ENCODE measurements at places on chromosomes 2 and 18.

GRCh38 chr18:54882318-54882717 is 54.0 kb downstream of the RAB27B start:
- no peak for DNase-seq

DNA sequence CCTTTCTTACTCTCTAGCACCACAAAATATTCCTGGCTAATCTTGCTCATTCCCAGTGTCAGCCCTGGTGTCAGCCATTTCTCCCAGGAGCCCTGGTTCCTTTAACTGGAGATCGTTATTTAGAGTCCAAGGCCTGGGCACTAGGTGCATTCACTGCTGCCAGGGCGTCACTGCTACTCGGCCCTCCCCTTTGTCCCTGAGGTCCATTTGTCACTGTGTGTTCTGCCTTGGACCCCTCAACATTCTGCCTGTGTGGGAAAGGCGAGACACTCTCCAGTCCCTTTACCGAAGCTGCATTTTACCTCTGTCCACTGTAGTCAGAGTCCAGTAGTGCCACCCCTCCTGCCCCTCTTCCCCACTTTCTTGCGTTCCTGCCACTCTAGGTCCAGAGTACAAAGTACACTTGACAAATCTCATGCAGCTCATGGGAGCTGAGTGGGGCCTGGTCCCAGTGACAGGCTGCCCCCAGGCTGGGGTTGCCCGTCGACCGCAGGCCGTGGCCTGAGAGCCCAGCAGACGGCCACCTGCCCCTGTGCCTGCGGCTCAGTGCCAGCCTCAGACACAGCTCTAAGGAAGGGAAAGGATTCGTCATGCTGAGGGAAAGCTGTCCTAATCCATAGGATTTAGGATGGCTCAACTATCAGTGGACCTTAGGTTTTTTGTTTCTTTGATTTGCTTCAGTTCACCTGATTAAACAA is 52.1 kb downstream of the COPS8 start:
- DNase-seq: no peak

DNA sequence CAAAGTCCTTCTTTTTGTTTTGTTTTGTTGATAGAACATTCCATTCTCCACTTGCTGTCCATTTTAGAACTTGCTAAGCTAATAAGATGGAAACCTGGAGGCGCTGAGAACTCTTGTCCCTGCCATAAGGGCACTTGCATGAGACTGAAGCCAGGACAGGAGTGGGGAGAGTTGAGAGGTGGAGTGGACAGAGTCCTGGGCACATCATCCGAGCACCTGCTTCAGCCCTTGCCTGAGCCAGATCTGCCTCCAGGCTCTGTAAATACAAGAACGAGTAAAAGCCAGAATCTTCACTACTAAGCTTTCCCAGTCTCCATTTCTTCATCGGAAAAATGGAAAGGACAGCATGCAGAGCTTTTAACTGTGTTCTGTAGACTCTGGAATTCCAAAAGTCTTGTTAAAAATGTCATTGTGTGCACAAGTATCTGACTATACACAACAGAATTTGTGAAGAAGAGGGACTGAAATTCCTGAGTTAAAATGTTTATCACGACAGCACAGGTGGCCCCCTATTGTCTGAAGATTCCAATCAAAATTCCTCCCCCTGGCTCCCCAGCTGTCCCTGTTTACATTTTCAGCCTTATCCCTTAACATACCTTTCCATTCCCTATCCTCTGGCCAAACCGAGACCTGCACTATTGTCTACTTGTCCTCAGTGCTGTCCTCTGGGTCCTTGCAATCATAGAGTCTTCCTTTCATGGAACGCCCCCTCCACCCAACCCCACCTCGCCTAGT is 498.2 kb upstream of the TNP1 start:
- DNase-seq: no peak

DNA sequence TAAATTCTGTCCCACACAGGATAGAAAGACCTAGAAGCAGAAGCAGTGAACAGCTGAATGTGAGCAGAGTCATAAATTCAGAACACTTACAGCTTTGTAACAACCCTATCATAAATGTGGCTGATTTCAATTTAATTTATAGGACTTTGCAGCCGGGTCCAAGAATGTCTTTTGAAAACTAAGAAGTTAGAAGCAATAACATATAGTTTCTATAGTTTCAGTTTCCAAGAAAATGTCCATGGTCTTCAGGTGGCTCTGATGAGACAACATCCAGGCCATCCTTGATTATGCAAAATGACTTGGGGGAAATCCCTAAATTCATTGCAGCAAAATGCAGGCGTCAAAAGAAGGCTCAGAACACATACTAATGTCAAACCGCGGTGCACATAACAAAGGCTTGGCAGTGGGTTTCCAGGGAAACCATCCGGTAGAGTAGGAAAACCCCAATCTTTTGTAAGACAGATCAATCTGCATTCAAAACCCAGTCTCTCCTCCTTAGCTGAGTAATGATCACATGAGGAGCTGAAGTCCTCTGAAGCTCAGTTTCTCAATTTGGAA is 442.2 kb upstream of the ID2 start:
- no peak for DNase-seq

GRCh38 chr2:181943411-181944124 is 42.1 kb upstream of the PPP1R1C start:
- DNase-seq: no peak

DNA sequence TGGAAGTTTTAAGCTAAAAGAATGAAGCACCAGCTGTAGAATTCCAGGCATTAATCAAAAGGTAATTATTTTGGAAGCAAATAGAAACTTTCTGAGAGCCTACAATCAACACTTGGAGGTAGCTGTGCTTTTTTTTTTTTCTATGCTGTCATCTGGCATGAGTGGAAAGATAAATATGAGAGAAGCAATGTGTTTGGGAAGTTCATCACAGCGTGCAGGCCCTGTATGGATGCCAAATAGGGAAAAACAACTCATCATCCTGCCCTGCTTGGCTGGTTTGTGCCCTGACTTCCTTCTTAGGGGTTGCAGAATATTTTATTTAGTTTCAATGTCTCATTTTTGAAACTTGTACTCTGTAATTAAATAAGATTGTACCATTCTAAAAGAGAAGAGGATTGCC is 437.4 kb downstream of the PIK3C3 start:
- no peak for DNase-seq

GRCh38 chr2:64697297-64698176 is 43.8 kb upstream of the SERTAD2 start:
- DNase-seq: no peak

DNA sequence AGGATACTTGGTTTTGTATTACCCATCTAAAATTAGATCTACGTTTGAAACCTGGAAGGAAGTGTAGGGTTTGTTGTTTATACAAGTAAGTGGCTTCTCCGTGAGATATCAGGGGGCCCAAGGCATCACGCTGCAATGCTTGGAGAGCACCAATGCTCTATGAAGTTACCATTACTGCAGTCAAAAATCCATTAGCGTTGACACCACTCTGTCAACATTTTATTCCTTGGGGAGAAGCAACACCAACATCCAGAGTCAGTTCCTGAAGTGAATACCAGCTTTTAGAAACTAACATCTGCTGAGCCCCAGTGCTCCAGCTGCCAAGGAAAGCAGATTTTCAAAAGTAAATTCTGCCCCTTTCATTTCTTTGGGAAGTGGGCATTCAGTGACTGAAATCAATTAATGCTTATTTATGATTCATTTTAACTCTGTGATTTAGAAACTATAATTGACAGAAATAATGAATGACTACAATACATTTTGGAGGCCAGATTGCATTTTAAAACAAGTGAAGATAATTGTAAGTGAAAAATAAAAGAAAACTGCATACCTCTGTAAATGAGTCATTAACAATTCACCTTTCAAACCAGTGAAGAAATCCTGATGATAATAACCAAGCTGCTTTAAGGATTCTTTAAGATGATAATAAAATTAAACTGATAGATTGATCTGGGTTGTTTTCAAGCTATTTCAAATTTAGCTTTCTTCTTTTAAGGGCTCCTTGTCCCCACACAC is 30.5 kb downstream of the LRP1B start:
- DNase-seq: no peak

DNA sequence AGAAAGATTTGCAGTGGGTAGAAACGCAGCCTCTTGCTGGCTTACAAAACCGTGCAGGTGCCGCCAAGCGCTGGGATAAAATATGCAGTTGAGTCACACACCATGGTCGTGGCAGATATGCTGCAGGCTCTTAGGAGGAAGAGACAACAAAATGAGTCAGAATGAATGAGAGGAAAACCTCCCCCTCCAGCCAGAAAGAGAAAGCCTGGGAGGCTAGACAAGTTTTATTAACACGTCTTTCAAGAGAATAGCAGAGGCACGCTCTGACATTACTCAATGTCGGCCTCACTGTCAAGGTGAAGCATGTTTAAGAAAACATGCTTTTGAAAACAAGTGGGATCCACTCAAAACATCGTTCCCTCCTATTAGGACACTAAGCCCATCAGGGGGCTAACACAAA is 37.1 kb upstream of the ZCCHC2 start:
- no peak for DNase-seq

- no peak for DNase-seq
Measured at GRCh38 chr2:160590664-160591063, 97.1 kb upstream of the RBMS1 start.

DNA sequence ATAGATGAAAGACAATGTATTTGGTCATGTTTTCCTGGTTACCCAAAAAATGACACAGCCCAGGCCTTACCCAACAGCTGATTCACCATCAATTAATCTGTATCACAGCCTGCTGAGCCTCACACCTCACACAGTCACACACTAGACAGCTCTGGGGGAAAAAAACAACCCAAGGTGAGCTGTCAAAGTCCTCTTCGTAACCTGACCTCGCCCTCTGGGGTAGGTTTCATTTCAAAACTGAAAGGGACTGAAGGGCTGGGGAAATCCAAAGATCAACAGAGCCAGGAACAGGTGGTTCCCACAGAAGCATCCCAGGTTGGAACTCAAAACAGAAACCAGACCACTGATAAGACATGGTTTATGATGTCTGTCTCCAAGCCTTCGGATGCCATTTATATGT is 18.2 kb upstream of the PCBP1 start:
- peak; percentile 70 for DNase-seq

- no peak for DNase-seq
Measured at GRCh38 chr18:11522992-11523391, 86.4 kb upstream of the SLC35G4 start.

- no peak for DNase-seq
Measured at GRCh38 chr18:46247942-46248341, 143.8 kb downstream of the HAUS1 start.
